Caco-2 (cell line): ENCODE measurements at places on chromosomes 7 and 10.
A peak's percentile ranks its signal among the peaks of the same experiment; 100 is the strongest.

DNA sequence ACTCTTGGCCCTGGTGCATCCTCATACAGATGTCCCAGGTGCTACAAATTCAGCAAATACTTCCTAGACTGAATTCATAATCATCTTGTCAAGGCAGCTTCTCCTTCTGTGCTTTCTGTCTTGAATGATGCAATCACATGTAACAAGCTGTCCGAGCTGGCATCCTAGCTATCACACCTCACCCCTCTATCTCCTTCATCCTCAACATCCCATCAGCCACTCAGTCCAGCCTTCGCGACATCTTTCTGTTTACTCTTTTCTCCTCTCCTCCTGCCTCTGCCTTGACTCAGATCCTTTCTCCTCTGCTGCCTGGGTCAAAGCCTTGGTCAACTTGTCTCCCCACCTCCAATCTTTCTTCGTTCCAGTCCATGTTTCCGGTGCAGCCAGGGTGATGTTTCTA, 240.4 kb upstream of the CELF2 start:
- H3K4me1 ChIP-seq: no peaks in the 10 kb centered on the region
- no peaks in the 10 kb centered on the region for H3K36me3 ChIP-seq
- no peaks in the 10 kb centered on the region for H3K27me3 ChIP-seq
- no peak for DNase-seq
- H3K27ac ChIP-seq: no peak overlapping the region
- no peak overlapping the region for H3K4me3 ChIP-seq

DNA sequence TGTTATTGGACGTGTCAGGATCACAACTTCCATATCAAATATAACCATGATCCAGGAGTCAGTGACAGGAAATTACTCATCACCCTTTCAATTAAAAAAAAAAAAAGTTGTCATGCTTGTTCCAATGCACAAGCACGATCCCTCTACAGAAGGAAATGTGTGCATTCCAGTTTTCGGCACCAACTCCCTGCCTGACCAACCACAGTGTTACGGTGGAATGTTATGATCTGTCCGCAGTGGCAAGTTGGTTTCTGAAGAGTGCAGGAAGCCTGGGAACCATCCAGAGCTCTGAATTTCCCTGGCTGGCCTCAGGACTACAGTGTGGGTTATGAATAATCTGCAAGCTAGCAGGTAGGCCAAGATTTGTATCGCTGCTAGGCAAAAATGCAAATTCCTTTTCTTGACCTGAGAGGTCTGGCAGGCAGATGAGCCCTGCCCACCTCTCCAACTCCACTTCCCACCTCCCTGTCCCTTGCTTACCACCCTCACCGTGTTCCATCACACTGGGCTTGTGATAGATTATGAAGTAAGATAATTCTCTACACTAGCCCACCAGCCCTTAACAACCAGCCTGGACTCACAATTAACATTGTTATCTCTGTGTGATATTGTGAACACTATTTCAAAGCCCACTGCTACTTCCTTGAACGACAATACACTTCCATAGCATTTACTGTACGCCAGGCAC, 20.4 kb downstream of the FRMPD2 start:
- H3K4me1 ChIP-seq: peaks cover 6% of the 10 kb centered on the region; the same call in 1 of the 2 replicates
- no peaks in the 10 kb centered on the region for H3K27me3 ChIP-seq
- no peak overlapping the region for H3K27ac ChIP-seq
- DNase-seq: no peak

- no peak overlapping the region for H3K27ac ChIP-seq
- DNase-seq: no peak
- H3K4me3 ChIP-seq: no peak overlapping the region
- no peaks in the 10 kb centered on the region for H3K27me3 ChIP-seq
- no peaks in the 10 kb centered on the region for H3K4me1 ChIP-seq
These were observed 108.1 kb downstream of the BMPER start for GRCh38 chr7:34013421-34013820.

DNA sequence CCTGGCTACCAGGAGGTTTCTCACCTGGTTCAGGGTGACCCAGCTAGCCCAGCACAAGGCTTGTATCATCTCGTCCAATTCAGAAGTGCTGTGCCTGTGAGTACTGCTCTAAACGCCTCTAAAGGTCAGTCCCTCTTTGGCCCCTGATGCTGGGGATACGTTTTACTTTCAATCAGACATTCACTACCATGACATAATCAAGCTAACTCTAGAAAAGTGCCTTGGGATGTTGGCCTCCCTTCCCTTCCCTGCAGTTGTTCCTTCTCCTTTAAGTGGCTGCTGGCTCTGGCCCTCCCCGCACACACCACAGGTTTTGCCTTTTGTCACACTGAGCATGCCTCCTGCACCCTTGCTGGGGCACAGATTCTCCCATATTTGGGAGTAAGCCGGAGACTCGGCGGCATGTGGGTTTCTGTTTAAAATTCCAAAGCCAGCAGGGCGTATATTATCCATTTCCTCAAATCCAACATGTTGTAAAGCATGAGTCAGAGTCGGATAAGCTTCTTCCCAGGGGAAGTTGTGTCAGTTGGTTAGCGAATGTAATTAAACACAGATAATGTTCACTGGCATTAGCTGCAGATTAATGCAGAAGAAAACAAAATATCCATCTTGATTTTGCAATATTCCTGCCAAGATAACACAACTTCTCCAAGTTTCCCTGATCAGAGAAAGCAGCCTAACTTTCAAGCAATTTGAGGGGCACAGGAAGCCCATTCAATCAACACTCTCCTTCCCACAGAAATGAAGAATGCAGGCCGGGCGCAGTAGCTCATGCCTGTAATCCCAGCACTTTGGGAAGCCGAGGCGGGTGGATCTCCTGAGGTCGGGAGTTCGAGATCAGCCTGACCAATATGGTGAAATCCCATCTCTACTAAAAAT, 31.8 kb upstream of the VCL start:
- H3K36me3 ChIP-seq: no peaks in the 10 kb centered on the region
- no peak overlapping the region for H3K4me3 ChIP-seq
- H3K27ac ChIP-seq: peak overlapping the region; percentile 98
- DNase-seq: peak; percentile 87
- H3K27me3 ChIP-seq: no peaks in the 10 kb centered on the region

DNA sequence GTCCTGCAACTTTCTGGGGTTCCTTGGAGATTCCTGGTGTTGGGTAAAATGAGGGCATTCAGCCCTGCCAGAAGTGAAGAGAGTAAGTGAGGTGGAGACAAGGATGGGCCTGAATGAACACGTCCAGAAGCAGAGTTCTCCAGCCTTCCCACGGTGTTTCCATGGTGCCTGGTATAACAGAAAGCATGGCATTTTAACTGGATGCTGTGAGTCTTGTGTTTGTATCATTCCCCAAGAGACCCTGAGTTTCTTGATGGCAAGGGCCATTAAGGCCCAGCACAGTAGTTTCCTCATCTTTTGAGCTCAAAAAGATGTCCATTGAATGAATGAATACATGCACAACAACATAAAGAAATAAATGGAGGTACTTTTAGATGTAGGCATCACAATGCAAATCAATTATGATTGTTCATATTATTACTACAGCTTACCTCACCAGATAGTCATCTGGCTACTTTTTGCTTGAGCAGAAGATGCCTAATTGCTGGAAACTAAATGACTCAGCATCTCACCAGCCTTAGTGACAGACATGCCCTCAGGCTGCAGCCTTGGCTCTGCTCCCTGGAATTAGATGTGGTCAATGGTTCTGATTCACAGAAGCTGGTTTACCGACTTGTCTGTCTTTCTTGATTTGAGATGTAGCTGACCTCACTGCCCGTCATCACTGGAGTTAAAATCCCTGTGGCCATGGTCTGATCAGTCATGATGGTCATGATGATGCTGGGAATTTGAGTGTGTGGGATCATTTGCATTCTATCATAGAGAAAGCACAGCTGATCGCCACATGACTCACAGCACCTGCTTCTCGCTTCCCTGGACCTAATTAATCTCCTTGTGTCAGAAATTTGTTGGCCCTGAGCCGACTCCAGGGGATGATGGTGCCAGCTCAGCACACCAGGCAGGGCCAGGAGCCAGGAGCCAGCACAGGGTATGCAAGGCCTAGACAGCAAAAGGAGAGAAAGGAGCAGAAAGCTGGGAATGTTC, 83.9 kb downstream of the CXCL12 start:
- no peaks in the 10 kb centered on the region for H3K4me1 ChIP-seq
- H3K36me3 ChIP-seq: no peaks in the 10 kb centered on the region
- H3K27ac ChIP-seq: no peak overlapping the region
- H3K27me3 ChIP-seq: no peaks in the 10 kb centered on the region
- no peak for DNase-seq

DNA sequence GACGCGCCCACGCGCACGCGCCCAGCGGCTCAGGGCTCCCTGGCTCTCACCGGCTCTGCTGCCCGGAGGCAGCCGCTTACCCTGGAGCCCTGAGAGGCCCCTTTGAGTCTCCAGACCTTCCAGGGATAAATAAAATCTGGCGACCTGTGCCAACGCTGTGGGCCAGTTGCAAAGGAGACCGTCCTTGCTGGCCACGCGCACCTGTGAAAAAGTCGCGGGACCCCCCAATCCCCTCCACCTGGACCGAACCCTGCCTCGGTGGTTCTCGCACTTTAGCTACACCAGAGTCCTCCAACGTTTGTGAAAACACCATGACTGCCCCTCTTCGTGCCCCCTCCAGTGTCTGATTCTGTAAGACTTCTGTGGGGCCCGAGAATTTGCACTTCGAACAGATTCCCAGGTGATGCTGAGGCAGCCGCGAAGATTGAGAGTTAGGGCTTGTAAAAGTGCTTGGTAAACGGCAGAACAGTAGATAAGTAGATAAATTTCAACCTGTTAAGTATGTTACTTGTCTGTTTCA, 102.4 kb upstream of the SVIL start:
- no peaks in the 10 kb centered on the region for H3K36me3 ChIP-seq
- H3K4me1 ChIP-seq: peaks cover 30% of the 10 kb centered on the region
- DNase-seq: peak; percentile 39
- no peaks in the 10 kb centered on the region for H3K27me3 ChIP-seq
- H3K4me3 ChIP-seq: peak overlapping the region; percentile 75
- peak overlapping the region; percentile 74 for H3K27ac ChIP-seq

GRCh38 chr10:79292891-79293746, 54.1 kb upstream of the PPIF start:
- H3K27ac ChIP-seq: no peak overlapping the region
- peak; percentile 42 for DNase-seq
- no peaks in the 10 kb centered on the region for H3K27me3 ChIP-seq
- no peaks in the 10 kb centered on the region for H3K4me1 ChIP-seq
- peaks cover 8% of the 10 kb centered on the region for H3K36me3 ChIP-seq

- peak; percentile 83 for DNase-seq
- peaks cover 74% of the 10 kb centered on the region for H3K4me1 ChIP-seq
- H3K36me3 ChIP-seq: no peaks in the 10 kb centered on the region
- H3K27me3 ChIP-seq: no peaks in the 10 kb centered on the region
- H3K27ac ChIP-seq: peak overlapping the region; percentile 94
- H3K4me3 ChIP-seq: no peak overlapping the region
These were observed 12.3 kb downstream of the ESYT2 start for GRCh38 chr7:158816995-158817394.

DNA sequence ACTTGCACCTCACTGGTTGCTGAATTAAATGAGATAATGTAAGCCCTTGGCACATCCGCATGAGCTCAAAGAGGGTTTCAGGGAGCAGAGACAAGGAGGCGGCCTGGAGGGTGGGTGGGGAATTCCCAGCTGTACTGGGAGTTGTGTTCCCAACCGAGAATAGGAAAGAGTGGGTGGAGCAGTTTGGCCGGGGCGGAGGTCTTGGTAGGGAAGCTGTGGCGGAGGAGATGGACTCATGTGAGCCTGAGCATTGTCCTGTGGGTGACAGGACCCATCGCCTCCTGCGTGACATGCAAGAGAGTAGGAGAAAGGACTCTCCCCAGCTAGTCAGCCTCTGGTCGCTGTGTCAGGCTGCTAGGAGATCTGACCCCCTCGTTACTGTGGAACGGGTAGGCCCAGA, 41.0 kb upstream of the SAMD8 start:
- no peaks in the 10 kb centered on the region for H3K4me1 ChIP-seq
- H3K36me3 ChIP-seq: no peaks in the 10 kb centered on the region
- H3K27ac ChIP-seq: no peak overlapping the region

- H3K4me1 ChIP-seq: peaks cover 4% of the 10 kb centered on the region; the same call in 1 of the 2 replicates
- no peak overlapping the region for H3K4me3 ChIP-seq
- H3K36me3 ChIP-seq: no peaks in the 10 kb centered on the region
- H3K27me3 ChIP-seq: no peaks in the 10 kb centered on the region
- DNase-seq: no peak
- H3K27ac ChIP-seq: no peak overlapping the region
These were observed 79.9 kb downstream of the GPR26 start for GRCh38 chr10:123746061-123746460.

DNA sequence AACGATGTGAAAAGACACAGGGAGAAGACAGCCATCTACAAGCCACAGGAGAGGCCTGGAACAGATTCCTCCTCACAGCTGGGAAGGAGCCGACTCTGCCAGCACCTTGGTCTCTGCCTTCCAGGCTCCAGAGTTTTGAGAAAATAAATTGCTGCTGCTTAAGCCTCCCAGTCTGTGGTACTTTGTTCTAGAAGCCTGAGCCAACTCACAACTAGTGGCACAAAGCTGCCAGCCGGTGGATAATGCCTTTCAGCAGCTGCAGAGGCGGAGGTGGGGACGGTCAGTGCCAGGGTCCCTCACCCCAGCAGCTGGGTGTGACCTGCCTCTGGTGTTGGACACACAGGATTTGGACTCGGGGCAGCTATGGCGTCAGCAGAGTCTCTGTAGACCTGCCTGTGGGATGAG, 255.4 kb upstream of the PITRM1 start:
- H3K4me1 ChIP-seq: peaks cover 9% of the 10 kb centered on the region
- H3K4me3 ChIP-seq: no peak overlapping the region
- no peak overlapping the region for H3K27ac ChIP-seq
- DNase-seq: no peak

GRCh38 chr10:47207281-47207615, 92.7 kb upstream of the GDF10 start:
- H3K4me3 ChIP-seq: no peak overlapping the region
- no peaks in the 10 kb centered on the region for H3K4me1 ChIP-seq
- H3K27ac ChIP-seq: no peak overlapping the region
- no peaks in the 10 kb centered on the region for H3K27me3 ChIP-seq
- DNase-seq: no peak
- no peaks in the 10 kb centered on the region for H3K36me3 ChIP-seq

DNA sequence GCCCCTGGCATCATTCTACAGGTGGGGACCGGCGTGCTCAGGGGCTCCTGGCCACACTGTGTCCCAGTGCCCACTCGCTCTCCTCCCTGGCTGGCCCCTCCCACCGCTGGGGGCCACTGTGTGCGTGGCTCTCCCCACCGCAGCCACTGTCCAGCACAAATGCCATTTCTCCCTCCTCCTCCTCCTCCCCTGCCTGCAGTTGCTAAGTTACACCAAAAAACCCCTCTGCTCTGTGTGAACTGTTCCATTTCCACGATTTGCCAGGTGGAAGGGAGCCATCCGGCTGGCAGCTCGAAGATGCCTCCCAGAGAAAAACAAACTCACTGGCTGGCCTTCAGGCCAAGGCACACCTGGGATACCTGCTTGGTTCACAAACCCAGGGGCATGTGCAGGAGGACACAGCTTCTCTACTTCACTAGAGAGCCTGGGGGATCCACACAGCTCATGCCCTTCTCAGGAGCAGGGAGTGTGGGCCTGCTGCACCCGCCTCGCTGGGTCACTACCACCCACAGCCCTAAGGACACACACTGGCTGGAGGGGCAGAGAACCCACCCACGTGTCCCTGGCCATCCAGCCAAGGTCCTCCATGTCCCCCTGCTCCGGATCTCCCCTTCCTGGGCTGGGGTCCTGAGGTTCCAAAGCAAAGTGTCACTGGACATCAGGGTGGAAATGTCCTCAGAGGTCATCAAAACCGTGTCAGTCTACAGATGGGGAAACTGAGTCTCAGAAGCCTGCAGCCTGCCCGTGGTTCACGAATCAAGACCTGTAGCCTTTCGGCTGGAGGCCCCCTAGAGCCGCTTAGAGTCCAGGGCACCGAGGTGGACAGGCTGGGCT, 1.7 kb downstream of the RASGEF1A start:
- no peak overlapping the region for H3K27ac ChIP-seq
- DNase-seq: no peak
- H3K36me3 ChIP-seq: no peaks in the 10 kb centered on the region
- no peaks in the 10 kb centered on the region for H3K4me1 ChIP-seq
- H3K4me3 ChIP-seq: no peak overlapping the region
- H3K27me3 ChIP-seq: peaks cover 9% of the 10 kb centered on the region
